ENCODE measurements at places on chromosomes 12 and 14. TPM values are rescaled to one million over a fixed set of nuclear protein-coding genes. Genes with fewer than 3 reads are reported as not detected.

DNA sequence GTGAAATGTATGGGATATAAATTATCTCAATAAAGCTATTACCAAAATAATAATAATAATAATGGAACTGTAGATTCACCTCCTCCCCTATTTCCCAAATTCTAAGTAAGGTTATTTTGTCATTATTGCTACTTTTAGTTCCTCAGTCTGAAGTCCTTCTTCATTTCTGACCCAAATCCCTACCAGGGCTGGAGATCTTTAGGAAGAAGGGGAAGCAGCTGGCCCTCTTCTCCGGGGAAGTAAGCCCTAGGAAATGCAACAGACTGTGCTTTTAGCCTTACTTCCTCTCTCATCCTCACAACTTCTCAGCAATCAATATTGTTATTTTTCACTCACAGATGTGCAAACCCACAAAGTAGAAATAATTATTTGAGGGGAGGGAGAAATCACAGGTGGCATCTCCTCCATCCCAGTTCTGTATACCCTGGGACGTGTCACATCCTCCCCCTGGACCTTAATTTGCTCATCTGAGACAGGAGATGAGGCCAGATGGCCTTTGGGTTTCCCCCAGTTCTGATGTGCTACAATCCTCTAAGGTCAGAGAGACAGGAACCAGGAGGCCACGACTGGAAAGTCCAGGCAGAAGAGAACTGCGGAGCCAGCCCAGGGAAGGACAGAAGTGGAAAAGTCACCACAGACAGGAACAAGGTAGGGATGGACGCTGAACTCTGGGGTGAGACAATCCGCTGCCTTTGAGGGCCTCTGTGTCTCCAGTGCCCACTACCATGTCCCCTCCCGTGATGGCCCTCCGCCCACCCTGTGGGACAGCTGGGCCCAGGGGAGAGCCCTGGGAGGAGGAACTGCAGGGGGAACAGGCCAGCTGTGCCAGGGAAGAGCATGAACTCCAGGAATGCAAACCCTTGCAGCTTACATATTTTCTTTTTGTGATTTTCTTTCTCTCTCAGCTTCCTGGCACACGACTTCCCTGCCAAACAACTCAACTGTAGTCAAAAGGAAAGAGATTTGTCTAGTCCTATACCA lies 10.6 kb upstream of the TNFRSF1A start:
- DNase-seq, result no peak

The LRRC10 gene
- not detected for total RNA-seq

The HOXC4 gene
- total RNA-seq, result not detected

DNA sequence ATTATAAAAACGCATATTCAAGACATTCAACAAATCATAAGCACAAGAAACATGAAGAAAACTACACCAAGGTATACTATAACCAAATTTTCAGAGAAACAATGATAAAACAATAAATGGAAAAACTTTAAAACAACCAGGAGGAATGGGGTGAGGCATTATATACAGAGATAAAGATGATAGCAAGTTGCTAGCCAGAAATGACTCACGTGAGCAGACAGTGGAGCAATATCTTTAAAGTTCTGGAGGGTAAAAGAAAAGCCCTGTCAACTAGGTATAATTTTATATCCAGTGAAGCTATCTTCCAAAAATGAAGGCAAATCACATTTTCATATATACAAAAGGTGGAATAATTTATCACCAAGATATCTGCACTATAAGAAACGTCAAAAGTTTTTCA lies 97.8 kb upstream of the PCED1B start:
- DNase-seq, result no peak

- DNase-seq, result peak; percentile 39
These were observed 29.7 kb upstream of the NR2C1 start for GRCh38 chr12:95102916-95103671.

GRCh38 chr14:54177019-54177418 lies 219.8 kb upstream of the CDKN3 start:
- no peak for DNase-seq

DNA sequence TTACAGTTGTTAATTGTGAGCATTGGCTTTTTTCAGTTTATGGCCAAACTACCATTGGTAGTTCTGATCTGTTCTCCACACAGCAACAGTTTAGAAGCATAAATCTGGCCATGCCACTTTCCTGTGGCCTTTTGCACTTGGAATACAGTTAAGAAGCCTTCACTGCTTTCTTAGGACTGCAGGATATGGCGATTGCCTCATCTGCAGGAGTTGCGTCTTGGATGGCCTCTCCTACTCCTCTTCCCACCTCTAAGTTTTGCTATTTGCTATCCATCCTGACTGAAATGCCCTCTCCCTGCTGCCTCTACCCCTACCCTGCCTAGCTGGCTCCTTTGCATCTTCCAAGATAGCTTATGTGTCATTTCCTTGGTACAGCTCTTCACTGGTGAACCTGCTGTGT lies 12.8 kb upstream of the BMAL2 start:
- DNase-seq, result no peak

- DNase-seq, result no peak
These were observed 31.1 kb upstream of the INF2 start for GRCh38 chr14:104658325-104658712.

- no peak for DNase-seq
These were observed 25.2 kb downstream of the NGB start for GRCh38 chr14:77245820-77246219.

- no peak for DNase-seq
These were observed 163.0 kb downstream of the ATP23 start for GRCh38 chr12:58104351-58104755.

The OVCH1 gene
- not detected for total RNA-seq

DNA sequence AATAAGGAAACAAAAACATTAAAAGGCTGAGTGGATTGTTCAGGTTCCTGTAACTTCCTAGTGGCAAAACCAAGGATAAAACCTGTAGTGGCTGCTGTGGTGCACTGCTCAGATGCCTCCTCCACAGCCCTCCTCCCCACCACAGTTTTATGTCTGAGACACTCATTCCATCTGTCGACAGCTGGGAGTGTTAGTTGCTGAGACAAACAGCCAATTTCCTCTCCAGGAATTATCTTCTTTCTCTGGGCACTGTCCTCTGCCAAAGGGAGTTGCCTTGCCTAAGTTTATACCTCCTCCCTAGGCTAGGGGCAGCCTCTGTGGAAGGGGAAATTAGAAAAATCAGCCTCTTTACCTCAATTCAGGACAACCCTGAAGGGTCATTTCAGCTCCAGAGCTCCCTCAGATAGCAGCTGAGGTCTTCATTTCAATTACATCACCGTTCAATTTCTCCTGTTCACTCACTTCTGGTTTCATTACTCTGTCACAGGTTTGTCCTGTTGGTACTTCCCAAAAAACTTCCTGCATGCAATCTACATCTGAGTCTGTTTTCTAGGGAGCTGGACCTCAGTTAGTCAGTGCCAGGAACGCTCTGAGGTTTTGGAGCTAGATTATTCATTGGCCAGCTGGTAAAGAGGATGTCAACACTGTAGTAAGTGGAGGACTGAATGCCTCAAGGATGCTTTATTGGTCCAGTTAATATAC lies 74.9 kb upstream of the ATP2B1 start:
- no peak for DNase-seq

The GUCY2C gene
- total RNA-seq, result not detected

GRCh38 chr12:127398016-127398710 lies 868.8 kb upstream of the TMEM132C start:
- DNase-seq, result no peak

GRCh38 chr12:16504200-16504599 lies 101.8 kb downstream of the LMO3 start:
- no peak for DNase-seq

The RASSF9 gene
- total RNA-seq, result not detected

DNA sequence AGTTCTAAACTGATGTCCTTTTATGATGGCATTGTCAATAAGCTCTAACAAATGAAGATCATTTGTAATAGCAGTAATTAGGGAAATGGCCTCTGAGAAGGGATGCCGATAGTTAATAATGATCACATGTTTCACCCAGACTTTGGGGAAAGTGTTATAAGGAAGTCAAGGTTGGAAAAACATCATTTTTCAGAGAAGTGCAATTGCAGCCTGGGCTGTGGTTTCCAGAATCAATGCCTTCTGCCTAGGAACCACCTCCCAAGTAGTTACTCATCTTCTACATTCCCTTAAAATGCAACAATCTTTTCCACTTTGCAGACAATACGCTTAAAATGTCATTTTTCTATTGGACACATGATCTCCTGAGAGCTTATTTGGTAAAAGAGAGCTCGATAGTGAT lies 879 bp downstream of the EDDM3A start:
- no peak for DNase-seq

- no peak for DNase-seq
These were observed 254.7 kb upstream of the TBX3 start for GRCh38 chr12:114938487-114939210.

DNA sequence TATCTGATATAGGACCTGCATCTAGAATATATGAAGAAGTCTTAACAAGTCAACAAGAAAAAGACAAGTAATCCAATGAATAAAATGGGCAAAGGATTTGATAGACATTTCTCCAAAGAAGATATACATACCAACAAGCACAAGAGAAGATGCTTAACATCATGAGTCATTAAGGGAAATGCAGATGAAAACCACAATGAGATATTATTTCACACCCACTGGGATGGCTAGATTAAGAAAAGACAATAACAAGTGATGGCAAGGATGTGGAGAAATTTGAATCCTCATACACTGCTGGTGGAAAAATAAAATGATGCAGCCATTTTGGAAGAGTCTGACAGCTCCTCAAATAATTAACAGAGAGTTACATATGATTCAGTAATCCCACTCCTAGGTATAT lies 502.6 kb downstream of the FUT8 start:
- DNase-seq, result no peak

DNA sequence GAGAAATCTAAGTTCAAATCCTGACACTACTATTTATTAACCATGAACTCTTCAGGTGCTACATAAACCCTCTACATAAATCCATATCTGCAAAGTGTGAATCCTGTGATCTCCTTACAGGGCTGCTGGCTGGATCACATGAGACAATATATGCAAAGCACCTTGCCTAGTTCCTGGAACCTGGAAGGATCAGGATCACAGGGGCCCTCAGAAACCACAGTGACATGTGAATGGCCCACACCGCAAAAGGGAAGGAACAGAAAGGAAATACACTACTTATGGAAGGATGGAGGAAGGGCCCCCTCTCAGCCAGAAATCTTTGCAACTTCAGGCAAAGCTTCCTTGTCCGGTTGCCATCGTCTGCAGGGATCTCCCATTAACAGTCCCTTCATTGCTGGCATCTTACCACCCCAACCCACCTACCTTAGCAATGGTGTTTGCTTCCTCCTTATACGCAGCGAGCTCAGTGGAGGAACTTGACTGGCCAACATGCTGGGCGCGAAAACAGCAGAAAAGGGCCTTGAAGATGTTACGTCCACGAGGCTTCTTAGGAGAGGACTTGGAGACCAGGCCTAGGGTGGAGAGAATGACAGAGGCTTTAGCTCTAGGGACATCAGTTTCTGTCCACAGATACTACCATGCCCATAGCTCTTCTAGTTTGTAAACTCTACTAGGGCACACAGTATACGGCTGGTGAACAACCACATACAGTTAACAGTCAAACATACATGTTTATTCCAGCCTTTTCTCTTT lies 10.7 kb upstream of the AVIL start:
- no peak for DNase-seq

- no peak for DNase-seq
These were observed 51.4 kb downstream of the MRPL42 start for GRCh38 chr12:93518725-93519124.

Measured in activated T-helper 1 cell treated with anti-CD3 and anti-CD28 coated beads, Interleukin-12 subunit alpha, Interleukin-12 subunit beta, Interleukin-2, Interleukin-4 antibody, amounts not matched to agents 30 ng/mL and 10 ng/mL and 1 ng/mL, durations not matched to agents 14 hours and 24 hours and 36 hours (primary cell).